ENCODE measurements at places on chromosomes 12 and 14.

DNA sequence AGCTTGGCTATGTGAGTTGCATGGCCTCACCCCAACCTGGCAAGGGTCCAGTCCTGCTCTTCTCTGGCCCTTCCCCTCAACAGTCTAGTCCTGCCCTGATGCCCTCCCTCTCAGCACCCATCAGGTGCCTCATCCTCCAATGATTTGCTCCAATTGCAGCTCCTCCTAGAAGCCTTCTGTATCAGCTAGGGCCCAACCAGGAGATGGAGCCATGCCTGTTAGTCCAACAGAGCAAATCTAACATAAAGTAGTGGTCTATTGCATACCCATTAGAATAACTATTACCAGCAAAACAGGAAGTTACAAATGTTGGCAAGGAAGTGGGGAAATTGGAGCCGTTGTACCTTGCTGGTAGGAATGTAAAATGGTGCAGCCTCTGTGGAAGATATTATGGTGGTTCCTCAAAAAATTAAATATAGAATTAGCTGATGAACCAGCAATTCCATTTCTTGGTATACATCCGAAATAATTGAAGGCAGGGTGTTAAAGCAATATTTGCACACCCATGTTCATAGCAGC, 163.5 kb downstream of the VRK1 start:
- no peak for DNase-seq

GRCh38 chr14:58774531-58774930, 136.8 kb downstream of the DACT1 start:
- DNase-seq, result no peak

GRCh38 chr12:19150273-19150900, 20.9 kb downstream of the PLEKHA5 start:
- no peak for DNase-seq

DNA sequence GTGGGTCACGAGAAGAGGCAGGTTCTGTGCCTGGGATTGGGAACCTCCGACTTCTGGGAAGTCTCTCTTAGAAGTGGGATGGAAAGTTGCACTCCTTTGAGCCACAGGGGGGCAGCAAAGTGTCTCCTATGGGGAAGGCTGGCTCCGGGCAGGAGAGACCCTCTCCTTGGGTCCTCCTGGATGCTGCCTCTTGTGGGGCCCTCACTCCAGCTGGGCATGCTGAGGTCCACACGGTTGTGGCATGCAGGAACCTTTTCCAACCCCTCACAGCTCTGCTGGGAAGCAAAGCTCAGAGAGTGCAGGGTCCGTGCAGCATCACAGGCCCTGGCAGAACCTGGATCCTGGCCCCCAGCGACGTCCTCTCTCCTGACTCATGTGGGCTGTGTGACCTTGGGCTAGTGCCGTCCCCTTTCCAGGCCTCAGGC, 17.4 kb downstream of the SDSL start:
- DNase-seq, result peak; percentile 78

DNA sequence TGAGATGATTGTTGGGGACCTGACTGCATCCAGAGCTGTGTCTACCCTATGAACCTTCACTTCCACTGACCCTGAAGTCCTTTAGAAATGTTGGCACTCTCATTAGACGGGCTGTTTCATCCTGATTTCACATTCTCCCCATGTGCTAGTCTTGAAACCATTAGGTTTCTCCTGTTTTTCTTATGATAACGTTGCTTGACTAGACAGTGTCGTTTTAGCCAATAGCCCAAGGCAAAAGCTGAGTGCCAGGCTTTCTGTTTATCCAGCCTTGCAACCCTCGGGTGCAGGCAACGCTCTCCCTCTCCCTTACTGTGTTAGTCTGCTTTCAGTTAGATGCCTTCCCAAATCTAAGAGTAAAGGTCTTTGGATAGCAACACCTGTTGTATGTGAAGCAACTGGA, 30.1 kb downstream of the DACT1 start:
- DNase-seq, result no peak

DNA sequence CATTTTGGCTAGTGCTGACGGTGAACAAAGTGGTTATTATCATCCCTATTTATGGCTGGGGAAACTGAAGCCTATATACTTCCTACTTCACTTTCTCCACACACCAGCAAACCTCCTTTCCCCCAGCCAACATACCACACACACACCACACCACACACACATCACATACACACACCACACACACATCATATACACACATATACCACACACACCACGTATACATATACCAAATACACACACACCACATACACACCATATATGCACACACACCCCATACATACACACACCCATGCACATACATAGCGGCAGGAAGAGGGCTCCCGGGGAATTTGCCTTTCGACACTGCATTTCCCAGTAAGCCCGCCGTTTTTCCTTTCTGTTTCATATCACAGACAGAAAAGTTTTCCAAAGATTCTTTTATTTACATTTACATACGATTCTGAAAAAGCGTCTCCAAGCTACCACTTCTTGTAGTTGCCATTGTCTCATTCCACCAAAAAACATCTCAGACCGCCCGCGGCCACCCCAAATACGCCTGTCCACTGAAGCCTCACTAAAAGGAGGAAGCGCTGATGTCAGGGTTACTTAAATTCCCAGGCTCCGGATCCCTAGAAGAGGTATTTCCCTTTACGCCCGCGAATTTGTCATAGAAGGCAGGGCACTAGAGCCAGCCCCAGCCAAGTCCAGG, 823 bp upstream of the RAB5B start:
- DNase-seq, result no peak

DNA sequence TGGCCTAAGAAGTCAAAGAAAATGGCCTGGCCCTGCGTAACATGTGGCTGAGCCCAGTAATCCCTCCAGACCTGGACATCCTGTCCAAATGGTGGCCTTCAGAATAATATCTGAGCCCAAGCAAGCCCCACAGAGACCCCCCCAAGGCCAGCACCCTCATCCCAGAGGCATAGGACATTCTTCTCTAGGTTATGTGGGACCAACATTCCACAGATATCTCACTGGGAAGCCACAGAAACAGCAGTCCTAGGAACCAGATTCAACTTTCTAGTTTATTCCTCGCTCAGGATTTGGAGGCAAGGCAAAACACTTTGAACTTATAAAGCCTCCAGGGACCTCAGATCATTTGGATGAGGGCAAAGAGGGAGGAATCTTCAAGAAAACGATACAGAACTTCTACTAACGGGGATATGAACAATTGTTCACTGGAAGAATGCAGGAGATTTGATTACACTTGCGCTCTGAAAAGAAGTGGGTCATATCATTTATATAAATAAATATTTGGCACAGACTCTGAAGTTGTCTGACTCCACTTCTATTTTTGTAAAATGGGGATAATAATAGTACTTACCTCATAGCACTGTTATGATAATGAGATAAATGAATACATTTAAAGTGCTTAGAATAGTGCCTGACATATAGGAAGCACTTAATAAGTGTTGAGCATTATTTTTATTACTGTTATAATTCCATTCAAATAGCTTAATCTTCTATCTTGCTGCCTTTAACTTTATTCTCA, 171.5 kb downstream of the NUAK1 start:
- no peak for DNase-seq

DNA sequence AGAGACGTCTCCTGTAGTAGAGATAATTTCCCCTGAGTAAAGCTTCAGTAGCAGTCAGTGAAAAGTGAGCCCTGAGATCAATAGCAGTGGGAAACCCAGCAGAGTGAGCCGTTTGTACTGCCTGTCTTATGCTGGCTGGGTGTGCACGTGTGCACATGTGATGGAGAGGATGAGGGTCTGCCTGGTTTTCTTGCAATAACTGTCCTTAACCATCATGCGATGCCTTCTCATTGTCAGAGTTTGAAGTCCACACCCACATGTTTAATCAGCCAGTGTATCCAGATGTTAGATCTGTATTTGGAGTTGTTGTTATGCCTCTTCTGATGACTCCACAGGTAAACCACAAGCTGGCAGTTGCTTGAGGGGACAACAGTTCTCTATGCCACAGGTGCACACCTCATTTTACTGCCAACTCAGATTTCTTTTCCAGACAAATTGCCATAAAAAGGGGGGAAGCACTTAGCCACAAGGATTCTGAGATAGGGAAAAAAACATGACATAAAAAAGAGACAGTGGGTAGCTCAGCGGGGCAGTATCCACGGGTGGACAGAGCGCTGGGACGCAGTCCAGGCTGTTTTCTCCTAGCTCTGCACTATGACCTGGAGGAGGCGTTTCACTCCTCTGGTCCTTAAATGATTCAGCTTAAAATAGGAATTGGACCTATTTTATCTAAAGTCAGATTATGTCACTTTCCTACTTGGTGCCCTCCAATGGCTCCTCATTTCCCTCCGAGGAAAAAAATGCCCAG, 192.3 kb downstream of the ANO6 start:
- DNase-seq, result no peak

- DNase-seq, result peak; percentile 9
These were observed 210.6 kb upstream of the NOVA1 start for GRCh38 chr14:26808407-26808806.

- DNase-seq, result no peak
These were observed 8.0 kb downstream of the CCDC198 start for GRCh38 chr14:57485635-57486034.

GRCh38 chr14:72745991-72746980, 147.6 kb downstream of the DPF3 start:
- no peak for DNase-seq

Data from mesendoderm (in vitro differentiated cells).